Renal cortex interstitium (tissue), 15 donors: ENCODE measurements at places on chromosomes 16 and 17.

DNA sequence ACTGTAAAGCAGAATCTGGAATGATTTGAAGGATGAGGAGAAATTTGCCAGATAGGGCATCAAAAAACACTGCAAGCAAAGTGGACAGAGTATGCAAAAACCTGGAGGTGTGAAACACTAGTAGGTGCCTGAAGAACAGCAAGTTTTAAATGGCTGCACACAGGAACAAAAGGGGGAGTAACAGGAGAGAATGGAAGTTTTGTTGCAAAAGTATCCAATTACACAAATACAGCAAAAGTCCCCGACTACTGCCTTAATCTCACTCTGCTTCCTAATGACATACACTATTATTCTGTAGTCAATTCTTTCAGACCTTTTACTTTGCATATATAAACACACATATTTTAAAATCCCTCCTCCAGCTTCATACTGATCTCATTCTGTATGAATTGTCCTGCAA lies 1.5 kb downstream of the HEATR6 start:
- no peak for DNase-seq

GRCh38 chr16:10581507-10581906 lies 1.1 kb upstream of the EMP2 start:
- no peak for DNase-seq

GRCh38 chr17:75625813-75626486 lies 7.3 kb upstream of the SMIM5 start:
- no peak for DNase-seq

- no peak for DNase-seq
Measured at GRCh38 chr17:33057564-33057963, 65.9 kb downstream of the SPACA3 start.

- no peak for DNase-seq
Measured at GRCh38 chr16:70453117-70453891, 1.1 kb upstream of the FCSK start.

DNA sequence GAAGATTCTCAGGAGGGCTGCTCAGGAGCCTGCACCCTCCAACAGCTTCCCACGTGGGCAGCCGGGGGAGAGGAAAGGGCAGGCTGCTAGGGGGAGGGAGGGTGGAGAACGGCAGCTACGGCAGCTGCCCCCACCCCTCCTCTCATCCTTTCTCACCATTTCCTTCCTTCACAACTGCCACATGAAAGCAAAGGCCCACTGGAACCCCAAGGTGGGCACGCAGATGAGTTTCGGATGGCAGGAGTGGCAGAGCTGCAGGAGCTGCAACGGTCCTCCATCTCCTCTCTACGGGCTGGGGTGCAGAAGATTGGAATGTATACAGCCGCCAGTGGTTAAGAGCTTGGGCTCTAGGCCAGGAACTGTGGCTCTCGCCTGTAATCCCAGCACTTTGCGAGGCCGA lies 77.7 kb downstream of the GAS7 start:
- no peak for DNase-seq

DNA sequence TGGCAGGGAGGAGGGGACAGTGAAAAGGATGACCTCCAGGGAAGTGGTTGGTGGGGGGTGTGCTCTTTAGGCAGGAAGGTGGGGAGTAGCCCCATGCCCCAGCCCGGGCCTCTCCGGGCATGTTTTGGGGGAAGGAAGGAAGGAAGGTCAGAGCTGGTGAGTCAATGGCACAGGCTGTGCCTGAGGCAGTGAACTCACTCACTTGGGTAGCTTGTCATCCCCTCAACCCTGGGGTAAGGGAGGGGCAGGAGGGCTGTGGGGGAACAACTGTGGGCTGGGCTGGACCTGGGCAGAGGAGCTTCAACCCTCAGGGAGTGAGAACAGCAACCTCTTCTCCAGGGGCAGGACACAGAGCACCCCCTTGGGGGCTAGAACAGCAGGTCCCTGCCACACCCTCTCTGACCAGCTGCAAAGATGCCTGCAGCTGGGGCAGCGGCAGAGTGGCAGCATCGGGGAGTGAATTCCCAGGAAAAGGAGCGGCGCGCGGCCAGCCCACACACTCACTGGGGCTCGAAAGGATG lies 6.3 kb downstream of the CSF3 start:
- no peak for DNase-seq

DNA sequence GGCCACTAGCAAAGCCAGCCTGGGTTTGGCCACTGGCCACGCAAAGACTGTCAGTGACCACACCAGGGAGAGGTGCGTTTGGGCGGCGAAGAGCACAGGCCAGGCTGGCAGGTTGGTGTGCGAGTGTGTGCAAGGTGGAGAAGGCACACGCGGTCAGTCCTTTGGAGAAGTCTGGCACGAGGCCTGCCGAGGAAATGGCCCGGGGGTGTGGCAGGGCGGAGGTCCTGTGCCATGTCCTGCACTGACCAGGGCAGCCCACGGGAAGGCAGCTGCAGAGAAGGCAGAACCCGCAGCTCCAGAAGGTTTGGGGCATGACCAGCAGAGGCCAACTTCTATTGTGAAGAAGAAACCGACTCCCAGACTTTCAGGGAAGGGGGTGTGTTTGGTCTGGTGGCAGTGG lies 90.8 kb downstream of the ADCY9 start:
- DNase-seq = no peak

GRCh38 chr16:66776457-66776856 lies 24.9 kb downstream of the TERB1 start:
- DNase-seq = no peak

DNA sequence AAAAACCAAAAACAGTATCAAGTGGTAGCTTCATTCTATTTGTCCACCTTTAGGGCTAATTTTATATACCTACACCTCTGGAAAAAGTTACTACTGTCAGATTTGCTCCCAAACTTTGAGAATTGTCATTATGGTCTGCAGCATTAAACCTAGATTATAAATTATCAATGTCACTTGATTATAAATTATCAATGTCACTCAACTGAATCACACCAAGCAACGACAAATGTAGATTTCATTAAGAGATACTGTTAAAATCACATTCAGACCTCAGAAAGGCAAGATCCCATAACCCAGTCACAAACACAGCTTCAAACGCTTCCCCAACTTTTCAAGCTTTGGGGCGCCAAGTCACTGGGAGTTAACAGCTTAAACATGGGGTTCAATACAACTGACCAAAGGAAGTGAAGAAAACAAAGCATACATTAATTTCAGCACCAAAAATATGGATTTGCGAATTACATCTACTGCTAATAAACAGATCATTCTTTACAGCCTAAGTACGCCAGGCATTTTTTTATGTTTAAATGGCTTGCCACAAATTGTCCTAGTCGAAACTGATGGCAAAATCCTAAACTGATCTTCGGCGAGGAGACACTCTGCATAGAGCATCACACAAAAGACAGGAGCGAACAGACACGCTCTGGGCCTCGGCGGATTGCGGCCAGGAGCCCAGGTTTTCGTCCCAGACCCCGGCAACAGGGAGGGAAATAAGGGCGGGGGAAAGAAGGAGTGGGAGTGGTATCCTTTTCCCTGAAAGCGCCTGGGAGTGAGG lies 981 bp downstream of the GLG1 start:
- no peak for DNase-seq

DNA sequence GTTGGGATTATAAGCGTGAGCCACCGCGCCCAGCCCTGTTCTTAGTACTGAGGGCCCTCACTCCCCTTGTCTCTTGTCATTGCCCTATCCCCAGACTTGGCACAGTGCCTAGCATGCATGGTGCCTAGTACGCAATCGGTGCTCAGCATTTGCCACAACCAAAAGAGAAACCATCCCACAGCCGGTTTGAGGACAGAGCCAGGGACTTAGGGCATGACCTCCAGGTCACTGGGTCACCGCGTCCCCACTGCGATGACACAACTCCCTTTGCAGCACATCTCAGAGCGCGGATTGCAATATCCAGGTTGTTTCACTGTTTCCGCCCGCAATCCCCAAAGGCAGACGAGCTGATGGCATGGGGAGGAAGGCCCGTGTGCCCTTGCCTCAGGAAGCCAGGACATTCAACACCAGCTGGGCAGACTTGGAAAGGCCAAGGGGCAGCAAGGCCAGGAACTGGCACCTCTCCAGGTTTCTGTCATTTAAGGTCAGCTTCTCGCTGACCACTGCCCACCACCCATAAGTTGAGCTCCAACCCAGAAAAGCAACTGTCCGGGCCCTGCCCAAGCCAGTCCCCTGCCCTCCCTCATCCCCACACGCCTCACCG lies 274.5 kb downstream of the MRTFB start:
- no peak for DNase-seq

DNA sequence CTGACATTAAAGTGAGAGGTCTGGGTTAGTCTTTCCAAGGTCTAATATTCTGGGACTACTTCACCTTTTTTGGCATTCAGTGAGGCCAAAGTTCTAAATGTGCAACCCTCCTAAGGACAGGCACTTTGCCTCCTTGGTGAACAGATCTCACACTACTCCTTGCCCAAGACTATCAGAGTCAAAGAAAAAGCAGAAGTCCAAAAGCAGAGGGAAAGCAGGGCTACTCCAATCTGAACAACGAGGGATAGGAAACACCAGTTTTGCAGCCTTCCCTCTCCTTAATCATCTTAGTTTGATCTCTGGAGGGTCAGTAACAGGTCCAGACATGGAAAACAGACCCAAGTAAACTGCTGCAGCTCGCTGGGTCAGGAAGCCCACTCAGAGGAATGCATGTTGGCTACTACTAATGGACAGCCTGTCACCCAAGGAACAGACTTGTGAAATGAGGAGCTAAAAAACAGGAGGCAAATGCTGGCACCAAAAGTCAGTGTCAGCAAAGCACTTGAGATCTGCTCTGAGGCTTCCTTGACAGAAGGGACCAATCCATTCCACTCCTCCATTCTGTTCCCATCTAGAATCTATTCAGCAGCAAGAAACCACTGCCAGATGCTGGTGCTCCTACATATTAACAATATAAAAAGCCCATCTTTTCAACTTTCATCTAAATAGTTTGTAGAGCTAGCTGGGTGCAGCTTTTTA lies 29.9 kb downstream of the DCUN1D3 start:
- no peak for DNase-seq

- no peak for DNase-seq
Measured at GRCh38 chr16:50444526-50444925, 75.7 kb upstream of the BRD7 start.

DNA sequence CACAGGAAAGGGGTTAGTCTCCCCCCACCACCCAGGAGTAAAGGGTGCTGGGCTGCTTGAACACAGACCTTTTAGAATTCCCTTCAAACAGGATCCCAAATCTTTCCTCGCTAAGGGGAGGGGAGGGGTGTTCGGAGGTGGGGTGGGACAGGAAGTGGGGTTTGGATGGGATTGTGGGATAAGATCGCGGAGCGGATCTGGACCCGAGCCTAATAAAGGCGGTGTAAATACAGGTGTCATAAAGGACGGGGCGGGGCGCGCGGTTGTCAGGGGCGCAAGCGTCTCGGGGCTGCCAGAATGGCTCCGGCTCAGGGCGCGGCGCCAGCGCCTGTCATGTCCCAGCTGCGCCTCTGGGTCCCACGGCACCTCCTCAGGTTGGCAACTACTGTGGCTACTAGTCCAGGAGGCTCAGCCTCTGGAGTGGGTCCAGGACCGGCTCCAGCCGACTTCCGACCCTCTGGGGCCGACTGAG lies 59.8 kb upstream of the FBXO47 start:
- no peak for DNase-seq

GRCh38 chr16:84532291-84532724 lies 27.8 kb upstream of the MEAK7 start:
- DNase-seq = no peak

DNA sequence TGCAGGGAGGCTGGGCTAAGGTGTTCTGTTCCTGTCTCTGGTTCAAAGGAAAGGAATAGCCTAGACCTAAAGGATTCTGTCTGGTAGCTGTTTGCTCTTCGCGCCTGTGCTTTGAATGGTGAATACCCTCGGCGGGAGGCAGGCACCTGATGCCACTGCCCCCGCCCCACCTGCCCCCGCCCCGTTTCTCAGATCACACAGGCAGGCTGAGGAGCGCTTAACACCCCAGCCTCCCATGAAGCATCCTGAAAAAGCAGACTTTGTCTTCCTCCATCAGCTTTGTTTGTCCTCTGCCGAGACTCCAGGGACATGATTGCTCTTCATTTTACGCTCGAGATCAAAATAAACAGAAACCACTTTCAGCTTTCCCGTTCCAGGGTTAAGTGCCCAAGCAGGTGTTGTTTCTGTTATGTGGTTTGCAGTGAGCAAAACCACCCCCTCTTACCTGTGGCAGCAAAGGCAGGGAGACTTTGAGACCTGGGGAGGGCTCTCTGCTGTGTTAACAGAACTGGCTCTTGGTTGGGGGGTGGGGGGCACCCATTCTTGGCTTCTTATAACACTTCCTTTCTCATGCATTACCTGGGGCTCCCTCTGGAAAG lies 452.1 kb downstream of the WWOX start:
- DNase-seq = no peak

DNA sequence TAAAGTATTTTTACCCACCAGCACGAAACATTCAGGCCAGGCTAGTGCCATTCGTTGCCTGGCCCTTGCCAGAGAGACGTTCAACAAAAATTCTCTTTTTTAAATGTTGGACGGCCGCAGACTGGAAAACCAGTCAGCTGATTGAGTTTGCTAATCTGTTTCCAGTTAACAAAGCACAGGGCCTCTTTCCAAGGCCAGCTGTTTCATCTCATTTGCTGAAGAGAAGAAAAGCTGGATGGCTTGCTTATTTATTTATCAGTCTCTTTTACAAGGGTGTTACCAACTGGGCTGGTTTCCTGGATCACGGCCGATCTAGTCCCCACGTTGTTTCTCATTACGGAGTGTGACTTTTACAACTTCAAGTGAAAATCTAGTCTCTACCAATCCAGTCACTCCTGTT lies 418.7 kb upstream of the DYNLRB2 start:
- DNase-seq = peak; percentile 41

- DNase-seq = no peak
Measured at GRCh38 chr16:22380529-22380928, 6.1 kb upstream of the CDR2 start.

GRCh38 chr16:62831235-62831850 lies 795.1 kb upstream of the CDH8 start:
- DNase-seq = no peak

- no peak for DNase-seq
Measured at GRCh38 chr17:72775919-72776318, 316.6 kb downstream of the SLC39A11 start.

DNA sequence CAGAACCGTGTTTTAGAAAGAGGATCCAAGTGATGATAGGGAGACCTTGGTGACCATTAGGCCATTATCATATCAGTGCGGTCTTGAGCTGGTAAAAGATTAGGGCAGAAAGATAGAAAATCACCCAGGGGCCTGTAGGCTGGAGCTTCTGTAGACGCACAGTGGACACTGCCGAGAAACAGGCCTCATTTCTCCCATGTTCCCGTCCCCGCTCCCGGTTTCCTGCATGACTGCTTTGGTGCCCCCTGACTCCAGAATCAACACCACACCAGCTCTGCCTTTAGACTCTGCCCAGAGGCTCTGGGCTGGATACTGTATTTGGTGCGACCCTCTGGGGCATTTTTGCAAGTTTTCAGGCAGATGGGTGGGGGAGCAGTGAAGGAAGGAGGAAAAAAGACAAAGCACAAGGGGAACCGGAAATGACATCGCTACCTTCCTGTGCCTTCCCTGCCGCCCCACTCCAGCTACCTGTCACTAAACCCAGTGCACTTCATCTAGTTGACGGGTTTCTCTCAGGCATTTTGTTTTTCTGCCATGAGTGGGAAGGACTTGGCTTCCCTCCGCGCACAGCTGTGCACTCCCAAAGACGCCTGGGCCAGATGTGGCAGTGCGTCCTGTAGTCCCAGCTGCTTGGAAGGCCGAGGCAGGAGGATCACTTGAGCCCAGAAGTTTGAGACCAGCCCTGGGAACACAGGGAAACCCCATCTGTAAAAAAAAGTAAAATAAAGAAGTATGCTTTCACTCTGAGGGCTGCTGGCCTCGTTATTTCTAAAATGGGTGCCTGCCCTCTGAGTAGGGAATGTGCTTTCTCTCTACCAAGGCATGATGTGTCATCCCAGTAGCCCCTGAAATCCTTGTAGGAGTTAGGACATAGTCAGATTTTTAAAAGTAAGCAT lies 214.1 kb downstream of the RPTOR start:
- no peak for DNase-seq

- DNase-seq = peak; percentile 81
Measured at GRCh38 chr16:28925386-28926228, 569 bp upstream of the RABEP2 start.
